NCI-H2081 (cell line): ENCODE measurements at places on chromosomes 7 and 10.

GRCh38 chr7:158695726-158696452 is 8.7 kb downstream of the NCAPG2 start:
- peak; percentile 44 for DNase-seq

DNA sequence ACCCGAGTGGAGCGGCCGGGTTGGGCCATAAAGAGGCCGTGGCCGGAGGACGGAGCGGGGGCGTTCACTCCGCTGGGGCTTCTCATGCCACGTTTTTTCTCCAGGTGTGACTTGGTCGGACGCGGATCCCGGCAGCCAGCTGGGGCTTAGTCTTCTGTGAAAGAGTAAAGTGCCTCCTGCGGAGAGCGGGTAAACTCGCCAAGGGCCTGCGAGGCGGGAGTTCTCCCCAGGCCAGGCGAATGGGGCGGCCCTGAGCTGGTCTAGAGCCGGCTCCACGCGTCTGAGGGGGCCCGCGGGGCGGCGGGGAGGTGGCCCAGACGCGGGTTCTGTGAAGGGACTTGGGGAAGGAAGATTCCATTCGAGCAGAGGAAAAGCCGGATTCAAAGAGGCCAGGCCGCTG is 86.3 kb upstream of the VIPR2 start:
- DNase-seq: no peak

- DNase-seq: no peak
These were observed 117.2 kb upstream of the ADO start for GRCh38 chr10:62687230-62687748.

DNA sequence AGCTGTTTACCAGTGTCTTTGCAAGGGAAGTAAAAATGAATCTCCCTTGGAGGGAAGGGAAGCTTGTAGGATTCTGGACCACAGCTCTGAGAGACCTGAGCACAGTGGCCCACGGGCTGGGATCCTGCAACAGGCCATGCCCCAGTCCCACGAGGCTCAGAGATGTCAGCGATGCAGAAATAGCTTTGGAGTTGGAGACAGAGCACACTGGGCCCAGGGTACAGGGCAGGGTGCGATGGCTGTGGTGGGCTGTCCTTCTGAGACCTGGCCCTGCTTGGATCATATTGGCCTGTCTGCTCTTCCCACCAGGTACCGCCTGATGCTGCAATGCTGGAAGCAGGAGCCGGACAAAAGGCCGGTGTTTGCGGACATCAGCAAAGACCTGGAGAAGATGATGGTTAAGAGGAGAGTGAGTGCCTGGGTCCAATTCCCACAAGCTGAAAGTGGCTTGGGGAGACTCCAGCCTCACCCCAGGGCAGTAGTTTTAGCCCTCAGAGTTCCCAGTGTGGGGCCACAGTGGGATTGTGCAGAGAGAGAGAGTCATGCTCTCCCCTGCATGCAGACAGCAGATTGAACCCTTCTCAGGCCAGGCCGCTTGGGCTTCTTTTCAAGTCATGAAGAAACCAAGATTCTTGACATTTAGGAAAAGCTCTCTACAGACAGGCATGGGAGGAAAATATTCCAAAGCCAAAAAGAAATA is 13.5 kb upstream of the CSGALNACT2 start:
- no peak for DNase-seq

- no peak for DNase-seq
These were observed 2.3 kb downstream of the GLI3 start for GRCh38 chr7:42234736-42235135.

DNA sequence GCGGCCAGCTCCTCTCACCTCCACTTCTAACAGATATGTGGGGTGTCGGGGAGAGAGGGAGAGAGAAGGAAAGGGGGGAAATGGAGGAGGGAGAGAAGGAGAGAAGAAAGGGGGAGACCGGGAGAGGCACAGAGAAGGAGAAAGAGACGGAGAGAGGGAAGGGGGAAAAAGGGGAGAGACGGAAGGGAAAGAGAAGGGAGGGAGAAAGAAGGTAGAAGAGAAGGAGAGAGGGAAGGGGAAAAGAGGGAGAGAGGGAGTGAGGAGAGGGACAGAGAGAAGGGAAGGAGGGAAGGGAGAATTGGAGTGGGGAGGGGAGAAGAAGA is 3.0 kb downstream of the VSTM2A start:
- no peak for DNase-seq

DNA sequence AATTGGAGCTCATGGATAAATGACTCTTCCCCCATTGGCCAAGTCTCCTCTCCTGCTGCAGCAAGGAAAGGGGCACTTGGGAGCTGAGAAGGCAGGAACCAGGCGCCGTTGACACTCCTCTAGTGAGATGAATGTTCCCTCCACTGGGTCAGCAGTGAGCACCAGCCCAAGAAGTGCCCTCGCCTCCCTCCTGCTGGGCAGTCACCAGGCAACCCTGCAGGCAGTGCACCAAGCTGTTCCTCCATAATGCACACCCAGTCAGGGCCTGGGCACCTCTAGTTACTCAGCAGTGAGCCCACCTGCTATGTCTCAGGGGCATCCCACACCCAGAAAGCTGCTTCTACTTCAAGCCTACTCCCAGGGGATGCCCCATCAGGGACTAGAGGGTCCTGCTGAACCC is 84.3 kb downstream of the KCNMA1 start:
- DNase-seq: no peak

- no peak for DNase-seq
These were observed 116.0 kb downstream of the LHPP start for GRCh38 chr10:124577651-124578050.

DNA sequence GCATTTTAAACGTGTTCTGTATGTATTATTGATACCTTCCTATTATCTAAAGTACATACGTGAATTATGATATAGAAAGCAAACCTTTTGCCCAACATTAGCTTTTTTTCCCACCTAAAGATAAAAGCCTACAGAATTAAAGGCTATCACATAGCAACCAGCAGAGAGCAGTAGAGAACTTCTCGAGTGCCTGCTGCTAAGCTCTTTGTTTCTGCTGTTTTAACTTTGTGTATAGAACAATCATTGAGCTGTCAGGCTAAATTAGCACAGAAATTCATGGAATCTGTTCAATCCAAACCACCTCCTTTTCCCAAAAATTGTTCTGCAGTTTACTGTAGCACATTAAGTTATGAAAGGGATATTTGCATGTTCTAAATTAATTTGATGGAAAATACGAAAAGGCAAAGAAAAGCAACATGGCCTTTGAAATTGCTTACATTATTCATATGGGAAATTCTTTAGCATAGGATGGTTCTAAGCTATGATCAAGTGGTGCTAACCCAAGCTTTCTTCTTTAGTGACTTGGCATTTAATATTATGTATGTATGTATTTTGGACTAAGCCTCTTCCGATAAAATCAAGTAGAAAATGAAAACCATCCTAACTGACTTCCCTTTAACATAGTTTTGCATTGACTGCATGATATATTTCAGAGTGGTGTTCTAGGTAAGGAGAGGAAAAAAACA is 1288.5 kb downstream of the GATA3 start:
- peak; percentile 21 for DNase-seq

- no peak for DNase-seq
These were observed 13.3 kb upstream of the SYPL1 start for GRCh38 chr7:106125417-106125816.

GRCh38 chr7:158032561-158033115 is 555.0 kb downstream of the PTPRN2 start:
- DNase-seq: no peak

DNA sequence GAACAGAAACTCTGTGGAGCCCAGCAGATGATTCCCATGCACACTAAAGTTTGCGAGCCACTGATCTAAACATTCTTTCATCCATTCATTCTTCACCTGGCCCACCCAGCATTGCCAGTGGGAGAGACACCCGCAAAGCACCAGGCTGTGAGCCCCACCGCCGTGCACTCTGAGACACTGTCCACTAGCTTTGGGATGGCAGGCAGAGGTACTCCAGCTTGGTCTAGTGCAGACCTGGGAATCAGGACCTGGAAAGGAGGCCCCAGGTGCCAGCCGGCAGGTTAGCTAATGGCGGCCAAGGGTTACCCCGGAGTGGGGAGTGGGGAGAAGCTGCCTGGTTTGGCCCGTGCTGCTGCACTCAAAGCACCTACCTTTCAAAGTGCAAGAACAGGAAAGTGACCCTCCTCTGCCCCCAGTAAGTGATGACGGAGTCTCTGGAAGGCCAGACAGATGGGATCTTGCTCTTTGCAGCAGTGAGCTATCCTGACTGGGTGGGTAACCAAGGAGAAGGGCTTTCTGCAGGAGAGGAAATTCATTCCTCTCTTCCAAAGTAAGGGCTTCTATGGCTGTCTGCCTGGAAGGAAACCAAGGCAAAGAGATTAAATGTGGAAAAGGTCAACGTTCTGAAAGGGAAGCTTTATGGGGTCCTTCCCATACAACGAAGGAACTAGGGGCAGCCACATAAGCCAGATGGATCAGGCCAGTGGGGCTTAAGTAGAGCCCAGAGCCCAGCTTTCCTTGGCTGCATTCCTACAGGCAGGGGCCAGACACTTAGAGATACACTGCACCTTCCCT is 74.2 kb upstream of the LRRC4 start:
- DNase-seq: no peak

DNA sequence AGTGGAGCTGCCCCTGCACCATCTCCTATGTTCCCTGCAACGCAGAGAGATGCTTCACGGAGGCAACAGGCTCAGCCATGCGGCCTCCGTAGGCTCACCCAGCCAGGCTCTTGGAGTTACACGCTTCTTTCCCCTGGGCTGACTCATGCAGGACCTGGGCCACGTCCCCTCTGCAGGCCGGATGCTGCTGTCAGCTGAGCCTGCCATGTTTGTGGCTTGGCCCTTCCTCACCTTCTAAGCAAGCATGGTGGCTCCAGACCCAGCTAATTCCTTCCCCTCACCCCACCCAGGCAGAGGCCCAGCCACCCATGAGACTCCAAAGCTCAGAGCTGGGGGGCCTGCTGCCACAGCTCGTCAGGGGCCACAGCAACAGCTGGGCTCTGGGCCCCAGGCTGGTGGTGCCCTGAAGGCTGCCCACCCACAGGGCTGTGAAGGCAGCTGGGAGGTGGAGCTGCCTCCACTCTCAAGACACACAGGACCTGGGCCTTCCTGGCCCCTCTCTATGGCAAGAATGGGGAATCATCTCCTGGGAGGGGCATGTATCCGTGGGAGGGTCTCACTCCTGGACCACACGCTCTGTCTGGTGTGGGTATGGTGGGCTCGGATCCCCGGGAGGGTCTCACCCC is 219.6 kb downstream of the ELFN1 start:
- DNase-seq: no peak

DNA sequence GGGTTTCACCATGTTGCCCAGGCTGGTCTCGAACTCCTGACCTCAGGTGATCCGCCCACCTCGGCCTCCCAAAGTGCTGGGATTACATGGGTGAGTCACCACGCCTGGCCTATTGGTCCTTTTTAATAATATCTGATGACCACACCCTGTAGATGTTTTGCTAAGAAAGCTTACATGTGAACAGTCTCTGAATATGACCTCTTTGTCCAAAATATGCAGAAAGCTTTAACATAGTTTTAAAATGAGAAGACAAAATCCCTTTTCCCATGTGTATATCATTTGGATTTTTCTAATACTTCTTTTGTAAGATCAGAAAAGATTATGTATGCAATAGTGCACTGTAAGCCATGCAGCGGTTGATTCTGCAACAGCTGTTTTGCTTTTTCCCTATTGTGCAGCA is 38.5 kb downstream of the MCU start:
- DNase-seq: no peak

DNA sequence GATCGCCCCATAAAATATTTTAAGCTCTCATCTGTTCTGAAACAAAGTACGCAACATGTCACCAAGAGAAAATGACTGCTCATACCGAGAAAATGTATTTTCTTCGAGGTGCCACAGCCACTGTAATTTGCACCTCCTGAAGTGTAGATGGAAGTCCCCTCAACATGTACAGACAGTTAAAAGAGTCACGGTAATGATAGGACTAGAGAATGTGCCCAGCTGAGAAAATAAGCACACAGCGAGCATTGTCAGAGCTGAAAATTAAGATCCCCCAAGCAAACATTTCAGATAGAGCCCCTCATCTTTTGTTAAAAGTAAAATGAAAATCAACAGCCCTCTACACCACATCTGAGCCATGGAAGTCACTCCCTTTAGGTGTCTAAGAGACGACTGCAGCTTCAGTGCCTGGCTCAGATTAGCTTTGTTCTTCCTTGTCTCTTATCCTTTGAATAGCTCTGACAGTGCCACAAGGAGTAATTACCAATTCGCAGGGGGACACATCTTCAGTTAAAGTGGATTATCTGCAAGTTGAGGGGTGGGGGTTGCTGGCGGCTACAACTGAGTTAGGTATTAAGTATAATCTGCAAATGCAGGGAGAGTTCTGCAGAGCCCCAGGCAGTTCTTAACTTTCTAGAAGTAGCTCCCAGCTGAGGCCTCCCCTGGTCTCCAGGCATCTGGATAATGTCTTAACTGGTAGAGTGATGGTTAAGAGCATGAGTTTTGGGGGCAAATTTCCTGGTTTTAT is 222.7 kb upstream of the C7orf33 start:
- no peak for DNase-seq

DNA sequence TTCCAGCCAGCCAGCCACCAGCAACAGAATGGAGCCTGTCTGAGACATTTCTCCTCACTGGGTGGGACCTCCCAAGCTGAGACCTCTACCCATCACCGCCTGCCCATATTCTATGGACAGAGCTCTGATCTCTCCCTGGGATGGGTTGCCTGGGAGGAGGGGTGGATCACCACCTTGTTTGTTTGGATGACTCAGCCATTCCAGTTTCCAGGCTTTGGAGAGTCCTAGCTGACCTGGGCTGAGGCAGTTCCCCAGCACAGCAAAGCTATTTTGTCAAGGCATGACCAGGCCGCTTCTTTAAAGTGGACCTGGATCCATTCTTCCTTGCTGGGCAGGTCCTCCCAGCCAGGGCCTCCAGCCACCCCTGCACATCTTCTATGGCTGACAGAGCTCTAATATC is 982.3 kb downstream of the DNAJB9 start:
- no peak for DNase-seq

DNA sequence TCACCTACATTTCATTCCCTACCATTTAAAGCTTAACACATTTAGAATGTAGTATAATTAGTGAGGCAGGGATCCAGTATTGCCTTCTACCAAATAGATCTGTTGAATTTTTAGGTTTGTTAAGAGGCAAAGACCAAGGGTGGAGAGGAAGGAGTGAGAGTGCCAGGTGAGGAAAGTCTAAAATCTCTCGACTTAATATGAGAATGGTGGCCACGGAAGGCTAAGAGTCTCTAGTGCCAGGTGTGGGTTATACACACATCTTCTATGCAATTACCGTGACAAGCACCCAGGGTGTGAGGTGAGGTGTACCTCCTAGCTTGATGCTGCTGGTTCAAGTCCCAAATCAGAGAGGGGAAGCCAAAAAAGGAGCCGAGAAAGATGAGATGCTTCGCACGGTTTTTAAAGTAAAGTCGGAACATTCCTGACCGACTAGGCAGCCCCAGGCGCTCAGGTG is 439 bp downstream of the IQUB start:
- DNase-seq: peak; percentile 43

GRCh38 chr10:124342136-124342820 is 76.4 kb downstream of the OAT start:
- no peak for DNase-seq

- DNase-seq: no peak
These were observed 1.8 kb upstream of the DUSP5 start for GRCh38 chr10:110495731-110496552.

- no peak for DNase-seq
These were observed 253.7 kb downstream of the ARHGAP21 start for GRCh38 chr10:24469993-24470392.
